ENCODE measurements at places on chromosomes 13 and 19.

DNA sequence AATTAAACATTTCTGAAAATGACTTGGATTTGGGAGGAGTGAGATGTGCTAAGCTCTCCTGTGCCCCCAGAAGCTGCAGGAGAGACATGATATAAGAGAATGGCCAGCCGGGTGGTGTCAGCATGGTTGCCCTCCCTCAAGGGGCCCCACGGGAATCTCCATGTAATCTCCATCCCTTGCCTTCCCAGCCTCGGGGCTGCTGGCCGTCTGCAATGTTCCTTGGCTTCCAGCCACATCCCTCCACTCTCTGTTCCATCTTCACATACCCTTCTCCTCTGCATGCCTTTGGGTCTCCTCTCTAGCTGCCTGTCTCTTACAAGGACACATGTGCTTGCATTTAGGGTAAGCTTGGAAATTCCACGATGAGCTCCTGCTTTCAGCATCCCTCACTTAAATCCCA is 172.0 kb downstream of the TSHZ3 start:
- DNase-seq, result no peak
- no peaks in the 10 kb centered on the region for H3K27me3 ChIP-seq
- H3K27ac ChIP-seq, result no peak overlapping the region
- H3K36me3 ChIP-seq, result no peaks in the 10 kb centered on the region

DNA sequence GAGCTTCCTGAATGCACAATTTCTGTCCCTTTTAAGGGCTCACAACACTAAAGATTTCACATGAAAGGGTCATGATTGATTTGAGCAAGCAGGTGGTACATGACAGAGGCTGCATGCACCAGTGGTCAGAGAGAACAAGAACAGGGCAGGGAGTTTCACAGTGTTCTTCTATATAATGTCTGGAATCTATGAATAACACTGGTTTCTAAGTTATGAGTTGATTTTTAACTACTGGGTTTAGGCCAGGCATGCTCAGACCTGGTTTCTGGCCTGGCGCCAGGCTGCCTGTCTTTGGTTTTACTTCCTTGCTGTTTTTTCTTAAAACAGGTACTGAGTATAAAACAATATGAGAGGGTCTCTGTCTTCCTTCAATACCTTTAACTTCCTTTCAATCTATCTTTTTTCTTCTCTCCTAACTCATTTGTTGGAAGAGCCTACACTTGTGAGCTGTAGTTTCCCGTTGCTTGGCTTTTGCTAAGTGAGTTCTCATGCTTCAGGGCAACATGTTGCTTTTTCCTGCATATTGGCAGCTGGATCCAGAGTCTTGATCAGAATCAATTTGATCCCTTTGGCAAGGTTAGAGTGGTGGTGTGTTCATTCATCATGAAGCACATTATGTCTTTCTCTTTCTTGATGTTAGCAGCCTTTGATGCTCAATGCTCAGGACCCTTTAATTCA is 38.5 kb upstream of the FGF14 start:
- H3K4me1 ChIP-seq, result peaks cover 13% of the 10 kb centered on the region
- peak overlapping the region; percentile 74 for H3K27ac ChIP-seq
- no peaks in the 10 kb centered on the region for H3K36me3 ChIP-seq

- H3K4me3 ChIP-seq, result no peak overlapping the region
- H3K27ac ChIP-seq, result no peak overlapping the region
- H3K36me3 ChIP-seq, result no peaks in the 10 kb centered on the region
- no peaks in the 10 kb centered on the region for H3K27me3 ChIP-seq
- DNase-seq, result no peak
These were observed 89.4 kb downstream of the PCCA start for GRCh38 chr13:100178309-100178708.

DNA sequence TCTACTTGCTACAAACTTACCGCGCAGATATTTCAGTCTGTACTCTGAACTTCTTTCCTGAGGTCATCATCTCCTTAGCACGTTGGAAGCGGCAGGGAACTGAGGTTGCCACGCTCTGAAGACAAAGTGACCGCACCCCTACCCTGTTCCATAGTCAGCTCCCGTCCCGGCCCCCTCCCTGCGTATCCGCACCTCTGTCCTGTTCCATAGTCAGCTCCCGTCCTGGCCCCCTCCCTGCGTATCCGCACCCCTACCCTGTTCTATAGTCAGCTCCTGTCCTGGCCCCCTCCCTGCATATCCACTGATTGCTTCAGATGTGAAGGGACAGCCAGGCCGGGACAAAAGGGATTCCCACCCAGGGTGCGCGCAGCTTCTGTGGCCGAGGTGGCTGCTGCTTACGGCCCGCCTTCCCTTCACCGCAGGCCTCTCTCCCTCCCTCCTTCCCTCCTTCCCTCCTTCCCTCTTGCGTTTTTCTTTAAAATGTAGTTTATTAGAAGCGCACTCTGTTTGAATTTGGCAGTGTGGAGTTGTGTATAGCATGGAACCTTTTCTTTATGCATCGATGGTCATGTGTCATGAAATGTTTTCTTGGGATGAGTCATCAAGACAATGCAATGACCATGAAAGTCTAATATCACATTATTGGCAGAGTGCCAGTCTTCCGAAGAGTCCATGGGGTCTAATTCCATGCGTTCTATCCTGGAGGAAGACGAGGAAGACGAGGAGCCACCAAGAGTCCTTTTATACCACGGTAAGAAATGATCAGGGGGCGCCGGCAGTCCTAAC is 21.9 kb upstream of the NDUFS7 start:
- H3K27ac ChIP-seq, result peak overlapping the region; percentile 23
- H3K4me3 ChIP-seq, result peak overlapping the region; percentile 23
- DNase-seq, result peak; percentile 57
- H3K4me1 ChIP-seq, result peaks cover 9% of the 10 kb centered on the region

GRCh38 chr13:97221046-97221445 is 1.1 kb upstream of the MBNL2 start:
- no peak for DNase-seq
- peak overlapping the region; percentile 91 for H3K4me3 ChIP-seq
- peaks cover 7% of the 10 kb centered on the region for H3K36me3 ChIP-seq
- no peaks in the 10 kb centered on the region for H3K27me3 ChIP-seq
- peaks cover 26% of the 10 kb centered on the region for H3K4me1 ChIP-seq

- H3K4me3 ChIP-seq, result no peak overlapping the region
- no peak overlapping the region for H3K27ac ChIP-seq
- no peaks in the 10 kb centered on the region for H3K27me3 ChIP-seq
- no peak for DNase-seq
These were observed 6.2 kb upstream of the GP6 start for GRCh38 chr19:55044286-55044685.

DNA sequence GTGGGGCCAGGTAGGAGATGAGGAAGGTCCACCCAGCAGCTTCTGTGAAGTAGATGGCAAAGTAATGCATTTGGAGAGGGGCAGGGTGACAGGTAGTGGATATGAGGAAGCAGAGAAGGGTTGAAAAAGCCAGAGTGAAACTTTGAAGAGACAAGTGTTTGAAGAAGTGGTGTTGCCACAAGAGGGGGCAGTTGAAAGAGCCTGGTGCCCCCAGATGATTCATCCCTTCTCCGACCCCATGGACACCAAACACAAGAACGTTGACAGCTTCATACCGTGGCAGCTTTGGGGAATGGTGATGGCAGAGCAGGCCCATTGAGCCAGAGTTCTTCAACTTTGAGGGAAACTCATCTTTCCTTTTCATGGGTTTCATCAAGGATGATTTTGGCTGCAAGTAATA is 19.9 kb downstream of the IFNL3 start:
- no peak for DNase-seq
- H3K27me3 ChIP-seq, result peaks cover 66% of the 10 kb centered on the region
- no peak overlapping the region for H3K4me3 ChIP-seq
- H3K27ac ChIP-seq, result no peak overlapping the region
- H3K4me1 ChIP-seq, result no peaks in the 10 kb centered on the region
- no peaks in the 10 kb centered on the region for H3K36me3 ChIP-seq

- no peak overlapping the region for H3K27ac ChIP-seq
- DNase-seq, result no peak
- H3K4me3 ChIP-seq, result peak overlapping the region; percentile 66
- H3K36me3 ChIP-seq, result peaks cover 44% of the 10 kb centered on the region
- peaks cover 9% of the 10 kb centered on the region for H3K4me1 ChIP-seq
These were observed 877 bp upstream of the N4BP2L1 start for GRCh38 chr13:32428581-32429432.

- no peak overlapping the region for H3K27ac ChIP-seq
- DNase-seq, result no peak
- peaks cover 79% of the 10 kb centered on the region for H3K36me3 ChIP-seq
- peaks cover 17% of the 10 kb centered on the region for H3K4me1 ChIP-seq
- H3K4me3 ChIP-seq, result no peak overlapping the region
These were observed 8.6 kb downstream of the MIR17HG start for GRCh38 chr13:91355826-91356710.

- no peaks in the 10 kb centered on the region for H3K4me1 ChIP-seq
- no peaks in the 10 kb centered on the region for H3K36me3 ChIP-seq
- no peak for DNase-seq
- H3K27me3 ChIP-seq, result peaks cover 19% of the 10 kb centered on the region
These were observed 2.4 kb downstream of the METTL21C start for GRCh38 chr13:102692491-102692826.

GRCh38 chr13:95239283-95239682 is 62.0 kb downstream of the ABCC4 start:
- H3K36me3 ChIP-seq, result peaks cover 5% of the 10 kb centered on the region
- no peak overlapping the region for H3K4me3 ChIP-seq

DNA sequence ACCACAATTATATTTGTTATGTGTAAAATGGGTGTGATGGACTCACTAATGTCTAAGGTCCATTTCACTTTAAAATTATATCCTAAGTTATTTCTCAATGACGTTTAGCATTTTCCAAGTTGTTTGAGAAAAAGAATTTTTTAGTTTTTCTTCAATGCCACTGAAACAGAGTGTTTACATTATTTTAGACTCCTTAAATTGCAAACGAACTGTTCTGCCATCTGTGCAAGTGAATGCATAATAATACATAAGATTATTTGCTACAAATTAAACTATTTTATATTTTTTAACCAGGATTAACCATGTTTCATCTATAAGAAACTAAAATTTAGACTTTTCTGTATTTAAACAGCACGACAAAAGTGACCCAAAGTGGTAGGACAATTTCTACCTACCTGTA is 425.4 kb downstream of the NDFIP2 start:
- H3K27ac ChIP-seq, result no peak overlapping the region
- no peaks in the 10 kb centered on the region for H3K27me3 ChIP-seq
- H3K4me3 ChIP-seq, result no peak overlapping the region
- peaks cover 7% of the 10 kb centered on the region for H3K36me3 ChIP-seq

DNA sequence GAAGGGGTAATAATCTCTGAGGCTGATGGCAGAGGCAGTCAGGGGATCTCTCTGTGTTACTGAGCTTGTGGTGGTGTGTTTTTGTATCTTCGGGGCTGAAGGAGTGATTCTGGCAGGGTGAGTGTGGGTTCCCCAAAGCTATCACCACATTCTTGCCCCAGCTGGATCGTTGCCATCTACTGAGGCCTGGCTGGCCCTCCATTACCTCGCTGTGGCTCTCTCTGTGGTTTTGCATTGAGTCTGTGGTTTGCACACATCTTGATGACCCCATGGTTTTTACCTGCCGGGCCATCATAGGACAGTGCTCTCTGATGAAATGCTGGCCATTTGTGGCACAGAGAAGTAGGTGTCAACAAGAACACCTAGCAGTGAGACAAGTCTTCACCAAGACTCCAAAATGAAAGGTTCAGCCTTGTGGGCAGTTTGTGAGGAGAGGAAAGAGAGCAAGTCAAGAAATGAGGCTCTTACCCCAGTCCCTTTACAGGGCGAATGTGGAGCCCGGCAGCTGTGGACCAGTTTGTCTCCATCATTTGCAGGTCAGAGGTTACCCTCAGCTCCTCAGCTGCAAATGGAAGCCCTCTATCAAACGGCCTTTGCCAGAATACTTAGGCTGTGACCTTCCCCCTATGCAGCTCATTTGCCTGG is 69.0 kb upstream of the NPAS1 start:
- no peak for DNase-seq
- H3K27ac ChIP-seq, result no peak overlapping the region
- peaks cover 36% of the 10 kb centered on the region for H3K36me3 ChIP-seq
- H3K4me3 ChIP-seq, result no peak overlapping the region

GRCh38 chr19:56566904-56567273 is 379 bp upstream of the ZNF470 start:
- no peak overlapping the region for H3K27ac ChIP-seq
- H3K27me3 ChIP-seq, result no peaks in the 10 kb centered on the region
- H3K36me3 ChIP-seq, result no peaks in the 10 kb centered on the region
- H3K4me1 ChIP-seq, result no peaks in the 10 kb centered on the region
- DNase-seq, result no peak

- no peaks in the 10 kb centered on the region for H3K27me3 ChIP-seq
- peaks cover 6% of the 10 kb centered on the region for H3K36me3 ChIP-seq
- H3K4me1 ChIP-seq, result no peaks in the 10 kb centered on the region
These were observed 310.0 kb downstream of the TEX29 start for GRCh38 chr13:111630406-111630805.

DNA sequence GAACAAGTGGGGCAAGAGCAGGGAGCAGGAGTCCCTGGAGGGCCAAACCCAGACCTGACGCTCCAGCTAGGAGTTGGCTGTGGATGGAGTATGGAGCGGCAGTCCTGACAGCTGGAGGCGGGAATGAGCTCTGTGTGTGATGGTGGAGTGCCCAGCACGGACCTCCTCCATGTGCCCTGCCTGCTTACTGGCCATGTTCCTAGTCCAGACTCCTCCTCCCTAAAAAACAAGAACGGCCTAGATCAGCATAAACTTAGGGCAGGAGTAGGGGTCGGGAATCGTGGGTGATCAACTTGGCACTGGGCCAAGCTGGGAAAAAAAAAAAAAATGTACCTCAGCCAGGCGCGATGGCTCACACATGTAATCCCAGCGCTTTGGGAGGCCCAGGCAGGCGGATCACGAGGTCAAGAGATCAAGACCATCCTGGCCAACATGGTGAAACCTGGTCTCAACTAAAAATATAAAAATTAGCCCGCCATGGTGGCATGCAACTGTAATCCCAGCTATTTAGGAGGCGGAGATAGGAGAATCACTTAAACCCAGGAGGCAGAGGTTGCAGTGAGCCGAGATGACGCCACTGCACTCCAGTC is 29.5 kb downstream of the LTBP4 start:
- no peaks in the 10 kb centered on the region for H3K27me3 ChIP-seq
- no peak overlapping the region for H3K27ac ChIP-seq
- peaks cover 6% of the 10 kb centered on the region for H3K4me1 ChIP-seq
- H3K36me3 ChIP-seq, result peaks cover 6% of the 10 kb centered on the region

DNA sequence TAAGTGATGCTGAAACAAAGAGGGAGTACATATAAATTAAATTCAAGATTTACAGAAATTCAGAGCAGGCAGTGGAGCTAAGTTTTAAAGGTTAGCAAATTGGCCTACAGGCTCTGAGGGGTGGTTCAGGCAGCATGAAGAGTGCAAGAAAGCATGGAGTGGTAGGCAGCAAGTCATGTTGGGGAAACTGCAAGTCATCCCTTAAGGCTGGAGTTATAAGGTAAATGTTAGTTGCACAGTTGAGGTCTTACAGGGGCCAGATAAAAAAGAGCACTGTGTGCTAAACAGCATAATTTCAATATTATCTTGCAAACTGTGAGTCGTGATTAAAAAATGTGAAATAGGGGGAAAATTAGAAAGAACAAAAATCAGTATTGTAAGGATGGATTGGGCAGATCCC is 106.2 kb downstream of the VWA8 start:
- H3K4me1 ChIP-seq, result no peaks in the 10 kb centered on the region
- H3K4me3 ChIP-seq, result no peak overlapping the region
- peaks cover 21% of the 10 kb centered on the region for H3K36me3 ChIP-seq
- H3K27ac ChIP-seq, result no peak overlapping the region
- no peaks in the 10 kb centered on the region for H3K27me3 ChIP-seq

Data from MCF 10A (cell line).